ENCODE measurements at places on chromosomes 5 and 9.

DNA sequence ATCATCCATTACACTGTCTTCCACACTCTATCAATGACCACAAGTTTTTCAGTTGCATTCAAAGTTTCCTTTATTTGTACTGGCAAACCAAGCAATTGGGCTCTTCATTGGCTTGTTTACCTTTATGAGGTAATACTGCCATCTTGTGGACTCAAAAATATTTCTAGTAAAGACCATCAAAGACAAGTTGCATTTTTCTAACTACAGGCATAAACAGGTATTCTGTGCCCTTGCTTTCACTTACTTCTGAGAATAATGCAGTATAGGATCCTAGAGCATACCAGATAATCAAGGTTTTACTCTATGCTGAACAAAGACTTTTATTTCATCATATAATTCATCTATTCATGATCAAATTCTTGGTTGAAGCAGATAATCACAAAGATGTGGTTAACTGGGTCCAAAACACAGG is 173.7 kb upstream of the POU5F2 start:
- DNase-seq, result no peak

DNA sequence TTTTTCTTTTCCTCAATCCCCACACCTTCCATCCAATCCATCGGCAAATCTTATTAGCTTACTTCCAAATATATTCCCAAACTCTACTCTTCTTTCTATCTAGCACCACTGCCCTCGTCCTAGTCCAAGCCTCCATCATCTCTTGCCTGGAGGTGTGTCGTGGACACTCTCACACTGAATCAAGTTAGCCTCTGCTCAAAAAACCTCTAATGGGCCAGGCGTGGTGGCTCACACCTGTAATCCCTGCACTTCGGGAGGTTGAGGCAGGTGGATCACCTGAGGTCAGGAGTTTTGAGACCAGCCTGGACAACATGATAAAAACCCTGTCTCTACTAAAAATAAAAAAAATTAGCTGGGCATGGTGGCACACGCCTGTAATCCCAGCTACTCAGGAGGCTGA is 46.2 kb downstream of the PFDN1 start:
- no peak for DNase-seq

- no peak for DNase-seq
Observed at GRCh38 chr5:158143081-158143480, 284.1 kb upstream of the CLINT1 start.

DNA sequence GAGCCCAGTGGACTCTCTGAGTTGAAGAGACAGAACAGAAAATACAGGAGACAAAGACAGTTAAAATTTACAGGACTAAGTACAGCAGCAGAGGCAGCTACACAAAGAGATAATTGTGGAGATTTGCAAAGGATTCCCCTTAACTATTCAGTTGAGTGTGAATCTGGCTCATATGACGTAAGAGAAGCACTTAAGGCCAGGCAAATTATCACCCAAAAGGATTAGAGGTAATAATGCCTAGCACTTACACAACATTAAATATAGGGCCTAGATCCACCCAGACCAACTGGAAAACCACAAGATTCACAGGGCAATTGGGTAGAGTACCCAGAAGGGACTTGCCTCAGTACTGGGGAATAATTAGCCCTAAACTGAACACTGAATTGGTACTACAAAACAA is 41.3 kb downstream of the ADAMTS6 start:
- DNase-seq, result no peak

DNA sequence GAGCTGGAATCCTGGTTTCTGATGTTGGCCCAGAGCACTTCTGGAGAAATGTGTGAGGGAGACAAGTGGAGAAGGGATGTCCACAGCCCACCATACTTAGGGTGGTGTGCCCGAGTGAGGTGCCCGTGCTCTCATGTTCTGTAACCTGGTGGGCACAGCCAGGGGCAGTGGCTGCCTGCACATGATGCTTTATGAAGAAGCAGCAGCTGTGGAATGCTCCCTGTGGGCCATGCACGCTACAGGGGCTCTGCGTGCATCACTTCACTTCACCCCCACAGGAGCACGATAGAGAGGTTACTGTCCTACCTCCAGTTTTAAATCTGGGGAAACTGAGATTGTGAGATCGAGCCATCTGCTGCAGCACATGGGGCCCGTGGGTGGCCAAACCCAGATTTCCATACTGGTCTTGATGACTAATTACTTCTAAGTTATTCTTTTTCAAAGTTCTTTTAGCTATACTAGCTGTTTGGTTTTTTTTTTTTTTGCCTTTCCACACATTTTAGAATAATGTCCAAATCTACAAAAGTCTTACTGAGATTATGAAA is 441.6 kb downstream of the GADD45G start:
- DNase-seq, result peak; percentile 35

DNA sequence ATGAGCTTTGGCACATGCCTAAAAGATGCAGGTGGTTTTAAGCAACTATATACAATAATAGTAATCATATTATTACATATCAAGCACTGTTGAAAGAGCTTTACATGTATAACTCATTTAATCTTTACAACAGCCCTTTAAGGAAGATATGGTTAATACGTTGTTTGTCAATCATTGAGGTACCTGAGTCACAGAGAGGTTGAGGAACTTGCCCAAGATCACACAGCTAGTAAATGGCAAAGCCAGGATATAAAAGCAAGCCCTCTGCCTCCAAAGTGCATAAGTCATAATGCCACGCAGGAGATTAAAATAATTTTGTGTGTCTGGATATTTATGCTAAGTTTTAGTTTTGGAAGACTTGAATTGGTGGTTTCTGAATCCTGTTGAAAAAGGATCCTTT is 90.2 kb downstream of the DAPK1 start:
- DNase-seq, result no peak

GRCh38 chr5:122978068-122978467 is 58.5 kb downstream of the PPIC start:
- no peak for DNase-seq

GRCh38 chr9:6126377-6126776 is 89.2 kb upstream of the IL33 start:
- no peak for DNase-seq

GRCh38 chr5:154603011-154603410 is 125.0 kb upstream of the HAND1 start:
- DNase-seq, result no peak

DNA sequence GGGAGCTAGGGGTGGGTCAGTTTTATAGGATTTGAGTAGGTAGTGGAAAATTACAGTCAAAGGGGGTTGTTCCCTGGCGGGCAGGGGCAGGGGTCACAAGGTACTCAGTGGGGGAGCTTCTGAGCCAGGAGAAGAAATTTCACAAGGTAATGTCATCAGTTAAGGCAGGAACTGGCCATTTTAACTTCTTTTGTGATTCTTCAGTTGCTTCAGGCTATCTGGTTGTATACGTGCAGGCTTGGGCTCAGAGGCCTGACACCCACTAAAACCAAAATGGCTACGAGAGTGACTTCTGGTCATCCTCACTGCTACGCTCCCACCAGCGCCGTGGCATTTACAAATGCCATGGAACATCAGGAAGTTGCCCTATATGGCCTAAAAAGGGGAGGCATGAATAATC is 20.7 kb upstream of the NXNL2 start:
- no peak for DNase-seq

DNA sequence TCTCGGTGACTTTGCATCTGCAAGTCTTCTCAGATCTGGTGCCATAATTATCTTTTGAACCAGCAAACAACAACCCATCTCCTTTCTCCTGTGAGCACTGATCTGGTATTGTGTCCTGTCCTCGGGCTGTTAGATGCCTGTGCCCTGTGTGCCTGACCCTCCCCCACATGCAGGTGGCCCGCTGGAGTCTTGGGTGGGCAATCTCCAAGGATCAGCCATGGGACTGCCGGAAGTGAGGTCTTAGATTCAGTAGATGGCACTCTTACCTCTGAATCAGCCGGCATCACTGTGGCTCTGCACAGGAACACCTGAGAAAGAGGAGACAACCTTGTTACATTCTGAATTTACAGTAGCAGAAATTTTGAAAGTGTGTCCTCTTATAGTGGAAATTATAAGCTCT is 172.4 kb downstream of the IRX2 start:
- DNase-seq, result no peak

DNA sequence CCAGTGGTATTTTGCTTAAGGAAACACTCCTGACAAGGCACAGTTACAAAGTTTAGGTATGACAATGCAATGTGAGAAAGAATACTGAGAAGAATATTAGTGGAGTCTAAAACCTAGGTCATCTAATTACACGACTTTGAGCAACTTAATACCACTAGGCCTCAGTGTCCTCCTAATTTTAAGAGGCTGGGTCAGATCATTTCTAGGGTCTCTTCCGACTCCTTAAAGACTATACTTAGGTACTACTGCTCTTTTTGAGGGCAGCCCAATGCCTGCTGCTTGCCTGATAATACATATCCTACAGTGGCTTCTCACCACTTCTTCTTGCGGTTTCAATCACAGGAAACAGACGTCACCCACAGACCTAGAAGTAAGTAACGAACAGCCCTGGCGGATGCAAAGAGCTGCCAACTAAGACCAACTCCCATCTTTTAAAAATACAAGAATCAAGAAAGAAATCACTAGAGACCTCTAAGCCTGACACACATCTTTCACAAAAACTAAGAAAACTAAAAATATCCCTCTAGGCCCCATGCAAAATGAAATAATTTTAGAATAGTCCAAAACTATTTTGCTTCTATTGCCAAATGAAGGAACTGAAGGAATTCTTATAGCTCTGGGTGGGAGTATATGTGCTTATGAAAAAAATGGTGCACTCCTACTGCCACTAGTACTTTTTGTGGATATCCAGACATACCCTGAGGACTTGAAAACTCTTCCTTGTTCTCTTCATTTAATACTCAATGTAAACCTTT is 13.1 kb downstream of the DIAPH1 start:
- DNase-seq, result peak; percentile 76

- no peak for DNase-seq
Observed at GRCh38 chr5:110262749-110263148, 463.7 kb downstream of the TMEM232 start.

- DNase-seq, result no peak
Observed at GRCh38 chr5:43547532-43547931, 9.3 kb downstream of the PAIP1 start.

Measured in T-helper 2 cell treated with Interferon-gamma antibody and Interleukin-4, amounts not matched to agents 5 μg/mL and 100 μg/mL, for 36 hours (primary cell).